Choroid plexus epithelial cell (primary cell): ENCODE measurements at places on chromosomes 6 and 20.

DNA sequence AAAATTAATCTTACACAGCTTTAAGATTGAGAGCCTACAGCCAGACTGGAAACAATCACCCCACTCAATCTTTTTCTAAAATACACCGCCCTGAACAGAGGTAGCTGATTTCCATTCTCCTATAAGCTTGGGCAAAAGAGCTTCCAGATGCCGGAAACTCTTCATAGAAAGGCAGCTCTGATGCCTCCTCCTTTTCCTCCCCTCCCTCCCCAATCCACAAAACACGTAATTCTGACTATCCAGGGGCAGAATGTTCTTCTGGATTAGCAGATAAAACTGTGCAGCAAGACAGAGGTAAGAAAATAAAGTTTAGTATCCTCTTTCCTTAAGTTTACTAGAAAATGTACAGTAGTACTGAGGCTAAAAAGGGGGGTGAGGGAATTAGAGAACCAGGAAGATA lies 15.8 kb downstream of the ADNP start:
- peak; percentile 43 for DNase-seq

GRCh38 chr6:168870982-168871381 lies 382.7 kb downstream of the THBS2 start:
- no peak for DNase-seq

GRCh38 chr6:1190366-1190765 lies 121.5 kb upstream of the FOXQ1 start:
- DNase-seq: peak; percentile 94

DNA sequence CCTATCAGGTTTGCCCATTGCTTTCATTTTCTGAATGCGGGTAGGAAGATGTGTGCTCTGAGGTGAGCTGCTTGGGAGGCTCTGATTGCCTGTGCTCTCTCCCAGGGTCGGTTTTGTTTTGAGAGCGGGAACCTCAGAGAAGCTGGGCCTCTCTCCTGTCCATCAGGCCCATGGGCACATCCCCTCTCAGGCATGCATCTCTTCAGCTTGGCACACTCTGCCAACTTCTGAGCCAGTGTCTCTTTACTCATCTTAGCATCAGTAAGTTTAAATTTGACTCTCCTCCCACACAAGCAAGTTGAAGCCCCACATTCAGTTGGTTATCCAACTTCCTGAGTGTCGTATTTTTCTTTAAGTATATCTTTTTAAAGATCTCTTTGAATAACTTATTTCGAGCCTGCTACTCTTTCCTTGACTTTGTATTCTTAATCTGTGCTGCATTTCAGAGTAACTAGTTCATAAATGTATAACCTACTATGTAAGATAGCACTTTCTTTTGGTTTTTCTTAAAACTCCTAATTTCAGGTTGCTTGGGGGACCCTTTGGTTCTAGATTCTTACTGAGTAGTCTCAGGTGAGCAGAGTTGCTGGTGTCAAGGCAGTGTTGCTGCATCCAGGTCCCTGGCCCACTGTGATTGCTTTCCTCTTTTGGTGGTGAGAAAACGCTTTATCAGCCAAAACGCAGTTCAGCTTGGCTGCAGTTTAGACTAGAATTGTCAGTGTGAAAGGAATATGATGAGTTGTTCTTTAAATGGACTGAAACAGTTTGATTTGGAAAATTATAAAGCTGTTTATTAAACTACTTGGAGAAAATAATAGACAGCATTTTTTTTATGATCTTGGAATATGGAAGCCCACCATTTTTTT lies 54.8 kb downstream of the SNX9 start:
- no peak for DNase-seq

GRCh38 chr20:61185841-61186601 lies 66.0 kb upstream of the CDH4 start:
- DNase-seq: peak; percentile 96

- DNase-seq: no peak
Measured at GRCh38 chr6:39321761-39322160, 741 bp downstream of the KCNK16 start.

GRCh38 chr6:17057322-17057721 lies 44.5 kb upstream of the STMND1 start:
- DNase-seq: no peak

DNA sequence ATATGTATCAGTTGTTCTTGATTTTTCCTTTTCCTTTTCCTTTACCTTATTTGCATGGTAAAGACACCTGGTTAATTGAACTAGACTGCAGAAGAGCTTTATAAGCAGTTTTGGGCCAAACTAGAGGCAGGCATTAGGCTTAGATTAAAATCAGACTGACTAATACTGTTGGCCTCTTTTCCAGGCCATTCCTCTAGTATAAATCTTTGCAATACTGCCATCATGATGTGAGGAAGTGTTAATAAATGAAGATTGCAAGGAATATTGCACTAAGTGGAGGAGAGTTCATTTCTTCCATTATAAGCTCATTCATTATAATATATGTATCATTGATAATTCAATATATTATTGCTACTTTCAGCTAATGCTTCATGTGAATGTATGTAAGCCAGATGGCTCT lies 163.8 kb downstream of the MMUT start:
- no peak for DNase-seq
